ENCODE measurements at places on chromosomes 13 and 19.

- DNase-seq = no peak
These were observed 29.7 kb upstream of the KL start for GRCh38 chr13:32986552-32986951.

- no peak for DNase-seq
These were observed 36.9 kb downstream of the KCNC3 start for GRCh38 chr19:50292216-50292827.

DNA sequence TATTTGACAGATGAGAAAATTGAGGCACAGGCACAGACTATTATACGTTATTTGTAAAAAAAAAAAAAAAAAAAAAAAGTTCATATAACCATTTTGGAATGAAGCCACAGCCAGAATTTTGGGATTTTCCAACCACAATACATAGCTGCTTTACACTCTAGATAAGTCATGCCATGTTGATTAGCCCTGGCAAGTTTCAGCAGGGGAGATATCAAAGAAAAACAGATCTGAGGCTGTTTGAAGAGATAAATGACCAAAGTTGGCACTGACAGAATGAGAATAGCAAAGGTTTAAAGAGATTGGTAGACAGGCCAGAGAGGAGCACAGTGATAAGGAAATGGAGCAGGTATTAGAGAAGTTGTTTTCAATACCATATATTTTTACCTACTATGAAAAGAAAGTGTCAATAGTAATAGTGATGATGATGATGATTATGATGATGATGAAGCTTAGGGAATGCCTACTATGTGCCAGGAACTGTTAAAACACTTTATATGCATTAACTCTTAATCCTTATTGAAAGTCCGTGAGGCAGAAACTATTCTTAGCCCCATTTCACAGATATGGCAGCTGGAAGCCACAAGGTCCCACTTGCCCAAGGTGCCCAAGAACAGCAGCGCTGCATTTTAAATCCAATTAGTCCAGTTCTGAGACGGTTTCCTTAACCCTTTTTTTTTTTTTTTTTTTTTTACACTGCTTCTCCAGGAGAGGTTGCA is 105.5 kb downstream of the MBNL2 start:
- no peak for DNase-seq

- no peak for DNase-seq
These were observed 88.8 kb downstream of the ING1 start for GRCh38 chr13:110802260-110802659.

DNA sequence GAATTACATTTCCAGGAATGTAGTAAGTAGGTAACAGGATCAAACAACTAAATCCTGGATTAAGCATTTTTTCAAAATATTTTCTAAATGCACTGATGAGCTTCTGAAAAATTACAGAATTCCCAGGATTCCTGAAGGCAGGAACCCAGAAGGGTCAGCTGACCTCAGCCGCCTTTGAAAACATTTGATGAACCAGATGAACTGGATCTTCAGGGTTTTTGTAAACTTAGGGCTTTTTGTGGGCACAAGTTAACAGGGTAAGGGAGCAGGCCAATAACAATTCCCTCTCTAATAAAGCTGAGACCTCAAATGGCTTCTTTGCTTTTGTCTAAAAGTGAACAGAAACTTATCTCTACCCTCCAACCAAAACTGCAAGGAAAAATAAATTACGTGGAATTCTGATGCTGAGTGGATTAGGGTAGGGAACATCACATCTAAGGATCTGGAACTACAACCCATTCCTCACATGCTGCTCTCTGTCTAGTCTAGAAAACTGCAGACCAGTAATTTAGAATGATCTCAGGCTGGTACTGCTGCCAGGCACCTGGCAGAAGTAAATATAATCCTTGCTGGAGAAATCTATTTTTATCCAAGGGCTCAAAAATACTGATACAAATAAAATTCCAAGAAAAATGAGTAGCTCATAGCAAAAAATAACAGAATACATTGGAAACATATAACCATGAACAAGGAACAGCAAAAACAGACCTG is 48.2 kb upstream of the N4BP2L1 start:
- no peak for DNase-seq

DNA sequence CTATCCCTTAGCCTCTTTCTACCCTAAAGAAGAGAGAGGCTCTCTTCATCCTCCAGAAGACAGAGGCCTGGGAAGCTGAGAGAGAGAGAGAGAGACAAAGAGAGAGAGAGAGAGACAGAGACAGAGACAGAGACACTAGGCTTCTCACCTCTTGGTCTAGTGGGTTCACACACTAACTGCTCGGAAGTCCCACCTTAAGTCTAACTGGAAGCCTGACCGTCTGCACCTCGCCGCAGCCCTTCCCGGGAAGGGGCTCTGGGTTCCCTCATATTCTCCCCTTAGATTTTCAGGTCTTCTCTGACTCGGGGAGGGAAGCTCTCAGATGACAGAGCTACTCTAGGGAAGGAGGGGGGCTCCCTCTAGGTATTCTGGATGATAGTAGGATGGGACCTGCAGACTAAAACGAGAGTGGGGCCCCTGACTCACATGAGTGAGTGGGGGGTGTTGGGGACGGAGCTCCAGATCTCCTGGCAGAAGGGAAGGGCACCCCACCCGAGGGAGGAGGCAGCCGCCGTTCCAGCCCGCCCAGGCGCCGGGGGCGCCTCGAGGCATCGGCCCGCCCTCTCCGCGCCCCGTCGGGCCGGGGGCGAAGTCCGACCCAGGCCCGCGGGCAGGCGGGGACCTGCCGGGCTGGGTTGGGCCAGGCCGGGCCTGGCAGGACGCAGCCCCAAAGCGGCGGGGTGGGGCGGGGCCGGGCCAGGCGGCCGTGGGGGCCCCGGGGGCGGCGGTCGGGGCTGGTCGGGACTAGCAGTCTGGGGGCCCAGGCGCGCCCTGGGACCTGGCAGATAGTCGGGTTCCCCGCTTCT is 2.0 kb upstream of the JUNB start:
- no peak for DNase-seq

GRCh38 chr13:37546087-37546486 is 52.5 kb downstream of the POSTN start:
- no peak for DNase-seq

DNA sequence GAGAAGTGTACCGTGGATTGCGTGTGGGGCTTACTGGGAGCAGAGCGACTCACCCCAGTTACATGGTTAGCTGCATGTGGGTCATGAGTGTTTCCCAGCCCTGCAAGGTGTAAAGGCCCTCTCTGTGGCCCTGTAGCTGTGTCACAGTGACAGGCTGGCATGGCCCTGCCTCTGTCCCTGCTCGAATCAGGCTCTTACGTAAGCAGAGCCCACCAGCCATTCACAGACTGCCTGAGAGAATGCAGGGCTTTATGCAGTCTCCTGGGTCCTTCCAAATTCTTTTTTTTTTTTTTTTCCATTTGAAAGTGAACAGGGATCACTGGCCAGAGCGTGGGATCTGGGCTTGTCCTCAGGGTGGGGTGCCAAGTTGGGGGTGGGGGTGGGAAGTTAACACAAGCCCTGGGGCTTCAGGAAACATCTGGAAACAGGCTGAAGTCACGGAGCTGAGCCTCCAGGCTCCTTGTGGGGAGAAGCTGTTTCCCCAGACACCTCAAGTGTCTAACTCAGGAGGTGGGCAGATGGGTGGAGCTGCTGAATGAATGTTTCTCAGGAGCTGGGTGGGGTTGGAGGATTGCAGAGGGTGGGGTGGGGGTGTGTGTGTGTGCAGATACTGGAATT is 13.4 kb downstream of the TECR start:
- no peak for DNase-seq

GRCh38 chr13:106372199-106373155 is 163.0 kb downstream of the EFNB2 start:
- DNase-seq = no peak

GRCh38 chr19:44777715-44778347 is at the start of gene CBLC:
CBLC (plus strand) TSS chr19:44777890; CDS start chr19:44777932, 42 bp downstream.
- no peak for DNase-seq

DNA sequence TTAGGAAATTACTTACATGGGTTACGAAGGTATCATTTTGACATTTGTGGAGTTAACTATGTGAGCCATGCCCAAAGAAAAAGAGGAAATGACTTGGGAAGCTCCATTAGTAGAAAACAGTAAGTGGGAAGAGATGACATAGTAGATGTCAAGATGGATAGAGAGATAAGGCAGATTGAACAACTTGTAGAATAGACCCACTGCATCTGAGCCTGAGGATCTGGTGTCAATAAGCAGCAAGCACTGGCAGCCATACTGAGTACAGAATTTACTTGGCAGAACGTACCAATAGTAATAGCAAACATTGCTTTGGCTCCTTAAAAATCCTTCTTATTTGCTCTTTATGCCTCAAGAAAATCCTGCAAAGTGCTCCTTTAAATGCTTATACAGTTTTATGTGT is 203.8 kb downstream of the GPC6 start:
- DNase-seq = no peak

GRCh38 chr19:5271145-5271544 is 69.5 kb downstream of the PTPRS start:
- no peak for DNase-seq

DNA sequence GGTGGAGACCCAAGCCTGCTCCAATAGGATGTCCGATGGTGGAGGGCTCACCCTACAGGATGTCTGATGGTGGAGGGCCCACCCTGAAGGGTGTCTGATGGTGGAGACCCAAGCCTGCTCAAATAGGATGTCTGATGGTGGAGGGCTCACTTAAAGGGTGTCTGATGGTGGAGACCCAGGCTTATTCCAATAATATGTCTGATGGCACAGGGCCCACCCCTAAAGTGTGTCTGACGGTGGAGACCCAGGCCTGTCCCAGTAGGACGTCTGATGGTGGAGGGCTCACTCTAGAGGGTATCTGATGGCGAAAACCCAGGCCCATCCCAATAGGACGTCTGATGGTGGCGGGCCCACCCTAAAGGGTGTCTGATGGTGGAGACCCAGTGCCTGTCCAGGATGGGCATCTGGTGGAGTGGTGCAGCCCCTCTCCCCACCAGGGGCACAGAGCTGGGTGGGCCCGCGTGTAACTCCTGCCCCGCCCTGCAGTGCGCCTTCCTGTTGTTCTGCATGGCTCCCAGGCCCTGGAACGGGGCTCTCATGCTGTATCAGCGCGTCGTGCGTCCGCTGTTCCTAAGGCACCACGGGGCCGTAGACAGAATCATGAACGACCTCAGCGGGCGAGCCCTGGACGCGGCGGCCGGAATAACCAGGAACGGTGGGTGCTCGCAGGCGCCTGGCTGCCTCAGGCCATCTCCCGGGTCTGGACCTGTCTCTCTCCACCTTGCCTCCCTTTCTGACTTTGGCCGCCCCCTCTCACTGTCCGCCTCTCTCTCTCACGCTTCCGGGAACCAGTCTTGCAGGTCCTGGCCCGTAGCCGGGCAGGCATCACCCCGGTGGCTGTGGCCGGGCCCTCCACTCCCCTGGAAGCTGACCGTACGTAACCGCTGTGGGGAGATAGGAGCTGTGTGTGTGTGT is 5.1 kb downstream of the REEP6 start:
- no peak for DNase-seq

GRCh38 chr19:7831452-7831851 is 1.4 kb downstream of the EVI5L start:
- DNase-seq = no peak

- no peak for DNase-seq
These were observed 25.3 kb downstream of the LRRC4B start for GRCh38 chr19:50542943-50543342.

- no peak for DNase-seq
These were observed 36.2 kb downstream of the MYO9B start for GRCh38 chr19:17111766-17112165.

DNA sequence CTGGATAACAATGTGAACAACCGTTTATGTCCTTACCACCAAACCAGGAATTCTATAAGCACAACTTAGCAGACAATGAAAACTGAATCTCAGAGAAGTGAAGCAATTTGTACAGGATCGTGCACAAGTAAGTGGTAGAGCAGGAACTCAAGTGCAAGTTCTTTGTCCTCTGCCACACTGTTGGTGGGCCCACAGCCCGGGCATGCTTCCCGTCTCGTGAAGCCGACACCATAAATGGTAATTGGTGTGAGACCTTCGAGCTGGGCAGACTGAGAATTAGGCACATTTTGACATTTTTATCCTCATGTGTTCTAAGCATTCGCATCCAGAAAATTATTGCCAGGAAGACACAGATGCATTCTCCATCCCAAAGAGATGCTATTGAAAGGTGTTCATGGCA is 27.9 kb upstream of the FLT1 start:
- no peak for DNase-seq

DNA sequence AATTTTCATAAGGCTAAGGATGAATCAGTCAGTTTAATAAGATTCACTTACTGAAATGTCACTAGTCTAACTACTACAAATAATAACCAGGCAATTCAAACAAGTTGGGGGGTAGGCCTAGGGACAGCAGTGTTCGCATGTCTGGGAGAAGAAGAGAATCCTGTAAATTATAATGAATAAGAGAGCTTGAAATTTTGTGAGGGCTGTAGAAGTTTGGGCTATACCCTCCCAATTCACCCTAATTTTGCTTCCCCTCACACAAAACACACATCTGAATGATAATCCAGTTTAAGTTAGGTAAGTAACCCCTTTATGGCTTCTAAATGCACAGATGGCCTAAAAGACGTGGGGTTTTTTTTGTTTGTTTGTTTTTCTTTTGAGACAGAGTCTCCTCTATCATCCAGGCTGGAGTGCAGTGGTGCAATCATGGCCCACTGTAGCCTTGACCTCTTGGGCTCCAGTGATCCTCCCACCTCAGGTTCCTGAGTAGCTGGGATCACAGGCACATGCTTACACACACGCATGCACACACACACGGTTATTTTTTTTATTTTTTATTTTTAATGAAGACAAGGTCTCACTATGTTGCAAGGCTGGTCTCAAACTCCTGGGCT is 69.9 kb downstream of the TBC1D4 start:
- no peak for DNase-seq

- DNase-seq = no peak
These were observed 68.1 kb downstream of the ERCC5 start for GRCh38 chr13:102913914-102914313.

GRCh38 chr19:19385896-19386869 is 19.3 kb upstream of the GATAD2A start:
- DNase-seq = peak; percentile 41

DNA sequence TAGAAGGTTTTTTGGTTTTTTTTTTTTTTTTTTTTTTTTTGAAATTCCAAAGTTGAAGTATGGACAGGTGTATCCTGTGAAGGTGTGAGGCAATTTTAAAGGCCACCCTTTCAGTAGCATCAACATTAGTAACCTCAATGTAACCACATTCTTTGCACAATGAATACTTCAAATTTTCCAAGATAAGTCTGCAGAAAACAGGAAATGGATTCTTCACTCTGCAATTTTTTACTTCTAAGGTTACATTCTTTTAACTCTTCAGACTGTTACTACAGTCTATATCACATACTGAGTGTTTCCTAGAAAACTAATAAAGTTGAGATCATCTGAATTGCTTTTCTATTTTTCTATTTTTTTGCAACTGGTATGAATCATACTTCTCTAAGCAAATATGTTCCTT is 569.0 kb upstream of the GPC6 start:
- DNase-seq = no peak

DNA sequence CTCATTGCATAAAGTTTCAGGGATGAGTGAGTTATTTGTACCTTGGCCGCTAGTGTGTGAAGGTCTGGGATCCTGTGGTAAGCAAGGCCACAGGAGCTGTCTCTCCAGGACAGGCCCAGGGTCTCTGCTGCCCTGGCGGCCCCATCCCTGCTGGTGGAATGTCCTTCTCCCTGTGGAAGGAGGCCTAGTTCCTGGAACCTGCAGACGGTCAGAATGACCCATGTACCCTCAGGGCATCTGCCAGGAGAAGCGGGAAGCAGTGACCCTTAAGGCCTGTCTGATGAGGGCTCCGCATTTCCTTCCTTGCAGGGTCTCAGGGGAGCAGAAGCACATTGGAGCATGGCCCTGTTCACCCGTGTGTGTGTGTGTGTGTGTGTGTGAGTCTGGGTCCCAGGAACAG is 32.1 kb upstream of the SOX1 start:
- DNase-seq = no peak

GRCh38 chr19:6312018-6312417 is 21.4 kb downstream of the ACER1 start:
- DNase-seq = no peak
